Activated effector memory CD4-positive, alpha-beta T cell treated with Interleukin-2 at 50 U/mL for 16 hours (primary cell): ENCODE measurements at places on chromosomes 1 and 21.

DNA sequence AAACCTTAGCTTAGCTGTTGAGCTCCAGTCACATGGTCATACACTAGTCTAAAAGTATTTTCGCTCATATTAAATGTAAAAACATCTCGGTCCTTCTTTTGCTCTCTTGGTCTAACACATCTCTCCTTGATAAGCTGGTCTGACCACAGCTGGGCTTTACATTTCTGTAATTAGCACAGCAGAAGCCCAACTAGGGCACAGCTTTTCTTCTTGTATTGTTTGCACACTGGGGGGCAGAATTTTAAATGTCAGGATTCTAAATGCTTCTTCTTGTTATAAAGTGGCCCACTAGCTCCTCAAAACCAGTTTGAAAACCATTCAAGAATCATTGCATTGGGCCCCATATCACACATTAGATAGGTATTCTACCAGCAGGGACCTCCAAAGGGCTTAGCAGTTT, 289.1 kb upstream of the PKN2 start:
- no peak for DNase-seq

DNA sequence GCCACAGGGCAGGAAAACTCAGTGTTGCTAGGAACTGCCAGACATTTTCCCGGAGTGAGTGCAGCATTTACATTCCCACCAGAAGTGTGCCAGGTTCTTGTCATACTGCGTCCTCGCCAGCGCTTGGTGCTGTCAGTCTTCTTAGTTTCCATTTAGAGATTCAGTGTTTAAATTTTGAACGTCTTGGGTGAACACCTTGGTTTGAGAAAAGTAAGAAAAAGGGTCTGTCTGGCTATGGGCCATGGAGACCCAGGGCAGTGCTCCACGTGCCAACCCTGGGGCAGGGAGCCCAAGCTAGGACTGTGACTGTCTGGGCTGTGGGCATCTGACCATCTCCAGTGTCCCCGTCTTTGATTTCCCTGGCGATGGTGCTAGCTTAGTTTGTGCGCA, 16.0 kb downstream of the IBA57 start:
- DNase-seq = no peak

DNA sequence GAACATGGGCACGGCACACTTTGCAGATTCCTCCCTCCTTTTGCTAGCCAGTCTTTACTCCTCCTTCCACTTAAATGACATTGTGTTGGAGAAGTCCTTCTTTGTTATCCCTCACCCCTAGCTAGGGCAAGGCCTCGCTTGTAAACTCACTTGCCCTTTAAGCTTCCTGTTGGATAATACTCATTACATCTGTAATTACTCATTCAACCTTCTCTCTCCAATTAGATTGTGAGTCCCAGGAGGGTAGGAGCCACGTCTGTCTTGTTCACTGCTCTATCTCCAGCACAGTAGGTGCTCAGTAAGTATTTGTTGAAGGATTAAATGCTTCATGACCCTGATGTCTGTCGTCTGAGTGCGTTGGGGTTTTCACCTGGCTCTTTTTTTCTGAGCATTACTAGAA, 98.7 kb upstream of the USP24 start:
- no peak for DNase-seq

- DNase-seq = no peak
Observed at GRCh38 chr1:42085596-42085995, 67.6 kb upstream of the GUCA2B start.

DNA sequence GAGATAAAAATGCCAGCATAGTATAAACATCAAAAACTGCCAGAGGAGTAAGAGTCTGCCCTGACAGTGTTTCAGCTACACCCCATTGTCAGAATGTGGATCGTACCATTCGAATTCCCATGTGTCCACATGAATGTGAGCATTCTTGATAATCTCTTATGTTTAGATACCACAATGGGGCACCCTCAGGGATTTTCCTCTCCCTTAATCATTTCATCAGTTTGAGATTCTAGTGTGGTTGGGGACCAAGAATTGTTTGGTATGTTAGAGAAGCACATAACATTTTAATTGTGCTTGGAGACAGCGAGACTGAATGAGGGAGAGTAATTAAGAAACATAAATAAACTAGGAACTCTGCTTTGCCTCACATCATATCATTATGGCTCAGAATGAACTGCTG, 120.2 kb downstream of the ZC3H11B start:
- DNase-seq = no peak

- no peak for DNase-seq
Observed at GRCh38 chr1:201172326-201172725, 18.1 kb upstream of the TMEM9 start.

- no peak for DNase-seq
Observed at GRCh38 chr21:42777064-42777756, 102.1 kb downstream of the WDR4 start.
